NCI-H1048 (cell line): ENCODE measurements at places on chromosomes 5 and 9.

DNA sequence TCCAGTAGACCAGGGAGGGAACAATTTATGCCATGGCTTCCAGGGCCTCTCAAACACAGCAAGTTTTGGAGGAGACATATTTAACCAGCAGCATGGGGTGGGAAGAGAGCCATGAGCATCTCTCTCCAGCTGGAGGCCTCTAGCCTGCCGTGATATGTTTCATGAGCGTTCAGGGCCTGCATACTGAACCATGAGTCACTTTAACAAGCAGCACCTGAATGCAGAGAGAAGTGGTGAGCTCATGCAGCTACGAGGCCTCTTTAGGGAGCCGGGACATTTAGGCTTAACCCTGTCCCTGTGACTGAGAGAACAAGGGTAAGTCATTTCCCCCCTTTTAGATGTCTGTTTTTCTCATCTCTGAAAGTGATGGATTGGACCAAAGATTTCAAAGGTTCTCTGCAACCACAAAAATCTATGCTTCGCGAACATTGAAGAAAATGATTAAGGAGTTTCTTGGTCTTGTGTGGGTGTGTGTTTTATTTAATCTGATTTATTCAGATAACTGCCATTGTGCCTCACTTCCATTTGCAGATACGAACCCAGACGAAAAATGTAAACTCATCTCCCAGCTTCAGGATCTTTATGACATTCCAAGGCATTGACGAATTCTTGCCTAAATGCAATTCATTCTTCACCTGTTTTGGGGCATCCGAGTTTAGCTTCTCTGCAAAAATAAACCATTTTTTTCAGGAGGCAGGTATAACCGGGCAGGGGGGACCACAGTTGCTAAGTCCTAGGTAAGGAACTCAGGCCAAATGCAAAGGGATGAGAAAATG, 157.0 kb downstream of the GABBR2 start:
- DNase-seq: no peak

DNA sequence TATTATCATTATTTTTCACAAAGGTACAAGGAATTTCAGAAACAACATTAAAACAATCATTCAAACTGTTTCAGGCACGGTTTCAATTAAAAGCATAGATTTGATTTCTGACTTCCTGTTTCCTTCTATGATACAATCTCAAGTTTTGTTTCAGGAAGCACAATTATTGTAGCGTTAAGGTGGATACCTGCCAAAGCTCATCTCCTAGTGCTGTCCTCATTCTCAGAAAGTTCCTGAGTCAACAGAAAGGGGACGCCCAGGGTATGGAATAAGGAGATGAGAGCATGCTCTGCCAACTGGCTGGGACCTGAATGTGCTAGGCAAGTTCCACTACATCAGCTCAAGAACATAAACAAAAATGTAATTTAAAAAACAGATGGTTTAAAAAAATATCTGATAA, 2.0 kb upstream of the TRIM14 start:
- DNase-seq: no peak

GRCh38 chr5:72555871-72556270, 48.7 kb upstream of the ZNF366 start:
- no peak for DNase-seq

DNA sequence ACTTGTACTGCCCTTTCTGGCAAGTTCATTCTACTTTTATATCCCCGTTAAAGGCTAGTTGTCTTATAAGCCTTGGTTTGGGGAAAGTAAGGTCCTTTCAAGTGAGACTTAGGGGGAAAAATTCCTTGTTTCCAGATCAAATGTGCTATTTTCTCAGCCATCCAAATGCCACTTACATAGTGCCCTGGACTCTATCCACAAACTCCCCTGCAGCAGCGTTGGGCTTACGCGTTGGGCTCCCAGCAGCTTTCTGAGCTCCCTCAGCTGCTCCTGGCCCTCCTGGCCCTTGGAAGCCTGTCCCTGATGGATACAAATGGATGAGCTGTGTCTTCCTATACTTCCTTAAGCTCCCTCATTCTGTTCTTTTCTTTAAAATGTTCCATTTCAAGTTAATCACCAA, 279.2 kb upstream of the PANK3 start:
- no peak for DNase-seq

GRCh38 chr5:154706416-154706815, 48.8 kb upstream of the LARP1 start:
- no peak for DNase-seq

DNA sequence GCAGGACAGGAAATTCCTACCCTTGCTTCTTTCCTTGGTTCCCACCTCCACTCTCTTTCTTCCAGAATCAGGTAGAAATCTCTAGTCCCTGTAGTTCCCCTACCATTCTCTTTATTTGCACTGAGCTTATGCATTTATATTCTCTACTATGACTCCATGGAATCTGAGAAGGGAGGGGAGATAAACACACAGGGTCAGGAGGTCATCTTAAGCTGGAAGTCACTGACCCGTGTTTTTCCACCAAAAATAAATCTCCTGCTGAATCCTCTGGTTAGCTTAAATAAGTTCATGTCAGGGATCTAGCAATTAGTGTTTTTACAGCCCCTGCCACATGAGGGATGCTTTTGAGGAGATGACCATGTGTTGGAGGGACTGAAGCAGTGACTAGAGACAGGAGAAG, 3.7 kb downstream of the ACTL7B start:
- no peak for DNase-seq

DNA sequence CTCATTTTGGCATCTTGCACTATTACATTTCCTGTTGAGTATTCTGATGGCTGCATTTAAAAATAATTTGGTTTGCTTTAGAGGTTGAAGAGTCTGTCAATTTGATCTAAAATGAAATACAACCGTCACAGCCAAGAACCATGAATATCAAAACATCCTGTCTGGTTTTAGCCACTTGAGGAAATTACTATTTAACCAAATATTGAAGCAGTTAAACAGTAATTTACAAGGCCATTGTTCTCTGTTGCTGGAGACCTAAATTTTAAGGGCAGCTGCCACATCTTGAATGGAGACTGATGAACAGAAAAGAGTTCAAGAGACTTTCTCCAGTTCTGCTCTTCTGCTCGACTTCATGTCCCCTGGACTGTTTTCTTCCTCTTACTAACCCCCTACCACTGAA, 549.4 kb downstream of the LRRC70 start:
- no peak for DNase-seq
